Glomerular endothelial cell (primary cell): ENCODE measurements at places on chromosomes 3 and 15.

- no peak for DNase-seq
Measured at GRCh38 chr3:184597829-184598573, 36.4 kb downstream of the EPHB3 start.

- DNase-seq, result no peak
Measured at GRCh38 chr3:4687167-4687566, 194.0 kb downstream of the ITPR1 start.

- no peak for DNase-seq
Measured at GRCh38 chr3:112010636-112011035, 11.9 kb downstream of the TAGLN3 start.

- DNase-seq, result no peak
Measured at GRCh38 chr15:66848116-66848515, 146.1 kb downstream of the SMAD6 start.

DNA sequence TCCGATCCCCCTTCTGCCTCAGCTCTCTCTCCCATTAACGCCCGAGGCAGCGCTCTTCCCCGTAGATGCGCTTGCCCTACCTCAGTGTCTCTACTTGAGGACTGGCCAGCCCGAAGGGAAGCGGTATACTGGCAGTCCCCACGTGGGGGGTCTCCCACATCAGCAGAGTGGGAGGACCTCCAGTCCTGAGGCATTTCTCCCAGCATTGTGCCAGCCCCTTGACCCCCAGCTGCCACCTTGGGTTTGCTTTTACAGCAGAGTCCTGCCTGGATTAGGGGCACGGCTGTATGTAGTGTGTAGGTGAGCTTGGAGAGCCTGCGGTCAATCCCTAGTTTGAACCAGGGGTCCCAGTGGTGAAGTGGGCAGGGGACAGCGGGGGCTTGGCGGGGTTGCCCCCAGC is 767 bp downstream of the SEMA3F start:
- DNase-seq, result no peak
